Stimulated activated CD8-positive, alpha-beta memory T cell treated with anti-CD3 and anti-CD28 coated beads, Interleukin-2, amount 100 ng/mL, for 48 hours (primary cell): ENCODE measurements at places on chromosomes 4 and X.

- DNase-seq: no peak
These were observed 21.6 kb downstream of the CD38 start for GRCh38 chr4:15799701-15800100.

DNA sequence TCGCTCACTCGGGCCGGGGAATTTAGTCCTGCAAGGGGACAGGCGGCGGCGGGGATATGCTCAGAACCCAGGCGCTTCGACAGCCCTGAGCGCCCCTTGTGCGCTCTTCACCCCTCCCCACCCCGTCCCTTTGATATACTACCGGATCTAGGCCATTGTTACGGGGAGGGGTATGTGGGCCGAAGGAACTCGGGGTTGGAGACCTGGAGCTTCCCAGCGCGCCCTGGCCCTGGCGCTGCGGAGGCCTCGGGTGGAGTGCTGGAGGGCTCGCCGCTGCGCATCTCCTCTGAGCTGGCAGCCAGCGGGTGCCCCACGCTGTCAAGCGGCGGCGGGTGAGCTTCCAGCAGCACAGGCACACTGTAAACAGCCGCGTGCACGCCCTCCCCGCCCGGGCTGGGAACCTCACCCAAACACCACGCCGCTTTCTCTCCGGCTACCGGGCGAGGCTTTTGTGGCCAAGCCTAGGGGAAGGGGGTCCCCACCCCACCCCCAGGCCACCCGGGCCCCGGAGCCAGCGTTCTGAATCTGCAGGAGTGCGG, 54.5 kb upstream of the BCOR start:
- DNase-seq: no peak

- DNase-seq: no peak
These were observed 52.2 kb upstream of the HGFAC start for GRCh38 chr4:3389233-3390215.

GRCh38 chrX:133373386-133374079, 41.8 kb downstream of the GPC4 start:
- DNase-seq: no peak

GRCh38 chr4:147160908-147161513, 215.3 kb upstream of the TTC29 start:
- DNase-seq: no peak

DNA sequence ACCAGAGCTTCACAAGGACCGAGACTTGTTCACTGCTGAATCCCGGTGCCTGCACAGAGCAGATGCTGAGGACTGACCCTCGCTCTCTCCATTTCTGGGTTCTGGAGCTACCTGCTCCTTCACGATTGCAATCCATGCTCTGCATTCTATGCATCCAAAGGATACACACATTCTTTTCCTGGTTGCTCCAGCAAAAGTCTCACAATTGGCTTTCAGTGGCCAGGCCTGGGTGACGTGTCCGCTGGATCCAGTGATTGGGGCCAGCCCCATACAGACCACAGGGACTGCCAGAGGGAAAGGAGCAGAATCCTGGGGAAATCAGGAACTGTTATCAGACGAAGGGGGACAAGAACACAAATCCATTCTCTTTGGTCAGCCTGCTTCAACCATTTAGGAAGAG, 14.9 kb upstream of the CDKN2AIP start:
- no peak for DNase-seq
